ENCODE measurements at places on chromosomes 7 and 10.

GRCh38 chr10:131646551-131647525 lies 254.0 kb upstream of the PPP2R2D start:
- H3K4me3 ChIP-seq, result no peak overlapping the region
- H3K4me1 ChIP-seq, result no peaks in the 10 kb centered on the region
- H3K27ac ChIP-seq, result no peak overlapping the region
- no peaks in the 10 kb centered on the region for H3K36me3 ChIP-seq

GRCh38 chr7:12401538-12402364 lies 1.9 kb downstream of the VWDE start:
- no peaks in the 10 kb centered on the region for H3K36me3 ChIP-seq
- peaks cover 8% of the 10 kb centered on the region for H3K27me3 ChIP-seq
- no peak overlapping the region for H3K27ac ChIP-seq
- no peak for DNase-seq
- H3K4me3 ChIP-seq, result no peak overlapping the region

- peak; percentile 70 for DNase-seq
- peak overlapping the region; percentile 52 for H3K27ac ChIP-seq
- H3K4me3 ChIP-seq, result no peak overlapping the region
- H3K36me3 ChIP-seq, result no peaks in the 10 kb centered on the region
- H3K27me3 ChIP-seq, result no peaks in the 10 kb centered on the region
- H3K4me1 ChIP-seq, result peaks cover 12% of the 10 kb centered on the region
Measured at GRCh38 chr7:17523813-17524739, 225.6 kb downstream of the AHR start.

- H3K4me1 ChIP-seq, result peaks cover 7% of the 10 kb centered on the region
- no peaks in the 10 kb centered on the region for H3K36me3 ChIP-seq
- H3K4me3 ChIP-seq, result no peak overlapping the region
Measured at GRCh38 chr10:119616882-119617570, 20.3 kb upstream of the TIAL1 start.

DNA sequence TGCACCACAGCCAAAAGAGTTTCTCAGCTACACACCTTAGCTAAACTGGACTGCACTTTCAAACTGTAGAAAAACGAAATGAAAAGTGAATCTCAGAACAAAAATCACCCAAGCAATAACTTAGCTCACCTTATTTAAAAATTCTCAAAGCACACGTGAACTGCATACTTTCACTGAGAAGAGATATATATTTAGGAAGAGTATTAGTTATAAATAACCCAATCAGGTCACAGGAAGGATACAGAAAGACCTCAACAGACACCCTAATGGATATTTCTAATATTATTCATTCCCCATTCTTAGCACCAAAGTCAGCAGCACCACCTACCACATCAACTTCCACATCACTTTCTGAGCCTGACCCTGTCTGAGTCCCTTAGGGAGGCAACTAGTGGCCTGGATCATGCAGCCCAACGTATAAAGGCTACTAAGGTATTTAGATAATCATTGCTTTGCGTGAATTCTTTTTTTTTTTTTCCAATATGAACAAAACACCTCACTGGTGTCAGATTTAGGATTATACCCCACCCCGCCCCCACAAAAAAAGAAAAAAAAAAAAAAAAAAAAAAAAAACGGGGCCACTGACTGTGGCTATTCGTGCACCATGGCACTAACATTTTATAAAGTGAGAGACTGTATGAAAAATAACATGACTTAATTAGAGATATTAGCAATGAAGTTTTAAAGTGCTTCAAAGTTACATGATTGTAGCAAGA lies 2.6 kb downstream of the ABI1 start:
- H3K4me1 ChIP-seq, result no peaks in the 10 kb centered on the region
- H3K27ac ChIP-seq, result peak overlapping the region; percentile 1
- DNase-seq, result peak; percentile 56

DNA sequence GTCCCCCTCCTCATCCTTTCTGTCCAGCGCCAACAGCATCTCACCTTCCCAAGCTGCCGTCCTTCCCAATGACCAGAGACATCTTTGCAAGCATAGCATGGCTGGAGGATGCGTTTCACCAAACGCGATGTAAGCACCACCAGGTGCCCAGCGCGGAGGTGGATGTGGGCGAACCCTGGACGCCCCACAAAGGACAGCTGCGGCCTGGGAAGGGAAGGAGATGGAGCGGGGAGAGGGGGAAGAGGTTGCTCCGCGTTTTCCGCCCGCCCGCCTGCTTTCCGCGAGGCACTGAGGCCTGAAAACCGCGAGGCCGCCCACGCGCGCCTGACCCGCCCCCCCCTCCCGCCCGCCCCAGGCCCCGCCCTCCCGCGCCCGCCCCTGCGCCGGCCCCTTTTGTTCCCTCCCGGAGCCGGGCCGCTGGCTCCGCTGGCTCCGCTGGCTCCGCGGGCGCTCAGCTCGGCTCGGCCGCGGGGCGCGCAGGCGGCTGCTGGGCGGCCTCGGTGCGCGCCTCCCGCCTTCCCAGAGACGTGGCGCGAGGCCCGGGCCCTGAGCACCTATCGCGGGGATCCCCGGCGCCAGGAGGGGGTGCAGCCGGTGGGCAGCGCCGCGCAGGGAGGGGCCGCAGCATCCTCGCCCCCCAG lies at the start of gene CLIP2:
Gene CLIP2 (plus strand): TSS at position 390 of the 641 bp plus-strand sequence. CDS start 28,140 bp downstream, outside the sequence.
- peak within 1 kb of the TSS; percentile 71 for H3K4me3 ChIP-seq
- no peaks in the 10 kb centered on the region for H3K27me3 ChIP-seq
- H3K27ac ChIP-seq, result peak within 1 kb of the TSS; percentile 69
